ENCODE measurements at places on chromosomes 5 and 9.

- no peak for DNase-seq
Observed at GRCh38 chr5:9588254-9588653, 41.9 kb downstream of the TAS2R1 start.

GRCh38 chr9:117784996-117785395 is 80.8 kb downstream of the TLR4 start:
- no peak for DNase-seq

DNA sequence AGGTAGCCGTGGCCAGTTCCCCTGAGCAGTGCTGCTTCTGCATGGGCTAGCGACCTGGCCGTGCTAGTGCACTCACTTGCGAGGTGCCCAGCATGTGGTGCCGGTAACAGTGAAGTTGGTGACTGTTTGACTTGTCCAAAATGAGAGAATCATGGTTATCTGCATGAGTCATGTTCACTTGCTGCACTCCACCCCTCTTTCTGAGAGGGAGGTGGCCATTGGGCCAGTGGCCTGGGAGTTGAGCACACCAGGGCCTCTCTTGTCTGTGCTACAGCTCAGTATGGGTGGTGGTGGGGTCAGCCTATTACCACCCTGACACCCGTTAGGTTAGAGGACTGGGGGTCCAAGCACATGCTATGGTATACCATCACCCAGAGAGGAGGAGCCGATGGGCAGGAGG is 55.4 kb upstream of the GARNL3 start:
- no peak for DNase-seq

- DNase-seq, result no peak
Observed at GRCh38 chr5:172622091-172623046, 18.7 kb upstream of the NEURL1B start.

DNA sequence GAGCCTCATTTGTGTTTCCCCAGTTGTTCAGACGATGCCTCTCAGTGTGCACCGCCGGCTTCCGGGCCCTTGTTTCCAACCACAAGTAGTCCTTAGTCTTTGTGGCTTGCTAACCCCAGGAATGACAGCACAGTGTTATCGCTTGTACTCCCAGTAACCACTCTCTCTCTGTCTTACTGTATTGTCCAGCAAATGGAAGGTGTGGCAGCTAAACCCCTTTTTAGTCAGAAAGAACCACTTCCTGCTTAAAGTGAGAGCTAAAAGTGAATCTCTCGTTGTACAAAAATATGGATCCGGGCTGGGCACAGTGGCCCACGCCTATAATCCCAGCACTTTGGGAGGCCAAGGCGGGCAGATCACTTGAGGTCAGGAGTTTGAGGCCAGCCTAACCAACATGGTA is 61.3 kb downstream of the ENC1 start:
- DNase-seq, result peak; percentile 3

GRCh38 chr5:57862942-57863341 is 380.3 kb upstream of the ACTBL2 start:
- no peak for DNase-seq

DNA sequence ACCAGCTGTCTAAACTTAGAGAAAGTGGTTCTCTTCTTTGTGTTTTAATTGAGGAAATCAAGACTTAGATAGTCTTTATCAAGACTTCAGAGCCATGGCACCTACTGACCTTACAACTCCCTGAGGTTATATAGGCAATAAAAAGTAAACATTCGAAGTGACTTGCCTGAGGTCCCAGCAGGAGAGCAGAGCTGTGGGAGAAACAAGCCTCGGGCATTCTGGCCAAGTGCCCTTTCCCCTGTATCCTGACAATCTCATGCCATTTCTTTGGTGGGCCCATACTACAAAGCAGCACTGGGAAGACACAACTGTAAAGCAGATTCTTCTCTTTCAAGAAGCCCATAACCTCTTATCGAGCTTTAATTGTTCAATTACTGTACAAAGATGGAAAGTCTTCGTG is 23.1 kb downstream of the FREM1 start:
- DNase-seq, result no peak

- no peak for DNase-seq
Observed at GRCh38 chr5:54732108-54732507, 214.5 kb downstream of the SNX18 start.

DNA sequence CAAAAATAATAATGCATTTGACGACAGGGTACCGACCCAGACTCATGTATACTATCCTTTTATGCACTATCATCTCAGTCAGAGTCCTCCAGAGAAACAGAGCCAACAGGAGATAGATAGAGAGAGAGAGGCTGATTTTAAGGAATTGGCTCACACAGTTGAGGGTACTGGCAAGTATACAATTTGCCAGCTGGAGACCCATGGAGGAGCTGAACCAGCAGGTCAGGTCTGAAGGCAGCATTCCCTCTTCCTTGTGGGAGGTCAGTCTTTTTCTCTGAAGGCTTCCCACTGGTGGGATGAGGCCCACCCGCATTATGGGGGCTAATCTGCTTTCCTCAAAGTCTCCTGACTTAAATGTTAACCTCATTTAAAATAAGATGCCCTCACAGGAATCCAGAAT is 17.3 kb upstream of the MED10 start:
- DNase-seq, result no peak

- DNase-seq, result no peak
Observed at GRCh38 chr5:89337-90286, 2.4 kb upstream of the PLEKHG4B start.

DNA sequence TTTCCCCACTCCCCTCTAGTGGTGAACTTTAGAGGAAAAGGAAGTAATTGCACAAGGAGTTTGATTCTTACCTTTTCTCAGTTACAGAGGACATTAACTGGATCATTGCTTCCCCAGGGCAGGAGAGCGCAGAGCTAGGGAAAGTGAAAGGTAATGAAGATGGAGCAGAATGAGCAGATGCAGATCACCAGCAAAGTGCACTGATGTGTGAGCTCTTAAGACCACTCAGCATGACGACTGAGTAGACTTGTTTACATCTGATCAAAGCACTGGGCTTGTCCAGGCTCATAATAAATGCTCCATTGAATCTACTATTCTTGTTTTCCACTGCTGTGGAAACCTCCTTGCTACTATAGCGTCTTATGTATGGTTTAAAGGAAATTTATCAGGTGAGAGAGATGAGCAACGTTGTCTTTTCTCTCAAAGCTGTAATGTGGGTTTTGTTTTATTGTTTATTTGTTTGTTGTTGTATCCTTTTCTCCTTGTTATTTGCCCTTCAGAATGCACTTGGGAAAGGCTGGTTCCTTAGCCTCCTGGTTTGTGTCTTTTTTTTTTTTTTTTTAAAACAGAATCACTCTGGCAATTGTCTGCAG is 25.3 kb downstream of the SLC22A5 start:
- no peak for DNase-seq

DNA sequence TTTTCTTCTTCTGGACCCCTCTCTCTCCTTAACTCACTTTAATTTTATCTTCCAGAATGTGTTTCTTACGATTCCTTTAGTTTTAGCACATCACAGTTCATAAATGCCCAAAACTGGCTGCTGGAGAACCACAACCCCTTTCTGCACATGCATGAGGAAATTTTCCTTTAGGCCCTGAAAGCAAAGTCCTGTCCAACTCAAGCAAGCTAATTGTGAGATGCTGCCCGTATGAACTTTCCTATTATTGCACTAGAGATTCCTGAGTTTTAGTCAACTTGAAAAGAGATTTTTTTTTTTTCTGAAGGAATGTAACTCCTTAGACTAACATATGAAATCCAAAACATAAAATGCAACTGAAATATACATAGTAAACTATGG is 52.1 kb upstream of the DAB2 start:
- no peak for DNase-seq

- DNase-seq, result no peak
Observed at GRCh38 chr5:133665571-133665970, 53.2 kb upstream of the FSTL4 start.

DNA sequence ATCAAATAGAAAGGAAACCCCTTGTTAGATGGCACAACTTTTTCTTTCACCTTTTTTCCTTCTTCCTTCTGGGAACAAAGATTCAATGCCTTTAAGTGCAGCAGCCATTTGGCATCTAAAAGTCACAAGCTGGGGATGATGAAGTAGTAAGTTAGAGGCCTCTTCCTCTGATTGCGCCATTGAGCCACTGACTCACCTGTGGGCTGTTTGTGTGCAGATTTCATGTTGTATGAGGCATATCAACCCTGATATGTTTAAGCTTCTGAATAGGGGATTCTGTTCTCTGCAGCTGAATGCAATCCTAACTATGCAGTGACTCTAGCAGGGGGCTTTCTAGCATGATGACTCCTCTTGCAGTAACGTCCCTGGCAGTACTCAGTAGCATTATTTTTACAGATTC is 599.9 kb downstream of the CSNK1G3 start:
- no peak for DNase-seq

DNA sequence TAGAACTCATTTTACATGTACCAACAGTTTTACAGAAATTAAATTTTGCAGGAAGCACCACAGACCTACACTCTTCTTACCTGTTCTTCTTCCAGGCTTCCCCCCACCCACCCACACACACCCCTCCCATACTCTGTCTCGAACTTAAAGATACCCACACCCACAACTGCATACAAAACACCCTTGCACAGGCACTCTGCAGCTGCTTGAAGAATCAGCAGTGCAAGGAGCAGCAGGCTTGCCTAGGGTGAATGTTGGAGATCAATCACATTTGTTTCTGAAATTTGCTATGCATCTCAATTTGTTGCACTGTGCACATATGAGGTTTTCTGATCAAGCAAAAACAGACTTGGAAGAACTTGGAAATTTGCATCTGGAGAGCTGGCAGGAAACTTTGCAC is 77.5 kb upstream of the TGFBR1 start:
- no peak for DNase-seq

- DNase-seq, result no peak
Observed at GRCh38 chr9:99430301-99430700, 208.2 kb downstream of the SEC61B start.

DNA sequence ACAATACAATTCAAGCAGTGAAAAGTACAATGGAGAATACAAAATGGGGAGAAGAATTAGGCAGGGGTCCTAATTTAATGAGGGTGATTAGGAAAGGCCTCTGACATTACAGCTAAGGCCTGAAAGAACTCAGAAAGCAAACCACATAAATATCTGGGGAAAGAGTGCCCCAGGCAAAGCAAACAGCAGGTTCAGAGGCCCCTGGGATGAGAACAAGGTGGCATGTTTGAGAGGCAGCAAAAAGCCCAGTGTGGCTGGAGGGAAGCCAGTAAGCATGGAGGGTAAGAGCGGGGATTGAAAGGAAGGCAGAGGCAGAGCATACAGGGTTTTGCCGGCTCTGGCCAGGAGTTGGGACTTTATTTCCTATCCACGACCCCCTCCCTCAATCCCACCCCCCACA is 33.4 kb upstream of the VDAC1 start:
- DNase-seq, result no peak

DNA sequence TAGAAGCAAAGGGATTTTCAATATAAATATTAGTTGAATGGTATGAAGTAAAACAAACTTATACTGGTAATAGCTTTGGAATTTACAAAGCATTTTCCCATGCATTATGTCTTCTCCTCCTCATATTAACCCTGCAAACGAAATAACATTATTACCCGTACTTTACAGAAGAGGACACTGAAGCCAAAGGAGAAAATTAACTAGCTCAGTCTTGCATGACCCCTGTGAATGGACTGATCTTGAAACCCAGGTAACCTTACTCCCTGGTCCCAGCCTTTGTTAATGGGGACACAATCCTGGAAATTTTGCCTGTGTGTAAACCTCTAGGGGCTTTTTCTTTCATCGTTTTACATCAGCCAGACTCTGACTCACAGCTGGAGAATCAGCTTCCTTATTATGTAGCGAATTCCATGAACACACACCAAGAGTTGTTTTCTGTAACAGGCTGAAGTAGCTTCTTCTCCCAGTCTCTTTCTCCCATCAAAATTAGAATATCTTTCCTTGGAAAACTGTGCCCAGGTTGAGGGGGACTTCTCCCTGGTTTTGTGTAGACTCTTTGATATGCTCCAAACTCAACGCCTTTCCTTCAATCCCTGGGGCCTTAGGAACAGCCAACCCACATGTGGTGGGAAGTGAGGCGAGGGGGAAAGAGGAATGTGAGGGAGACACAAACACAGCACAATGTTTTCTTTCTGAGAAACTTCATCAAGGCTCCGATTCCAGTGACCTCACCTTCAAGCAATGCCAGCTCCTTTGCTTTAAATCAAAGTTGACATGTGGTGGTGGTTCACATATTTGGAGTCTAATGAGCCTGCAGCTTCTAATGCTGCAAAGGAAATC is 480.9 kb upstream of the PAPPA start:
- no peak for DNase-seq

GRCh38 chr5:6766604-6767093 is 53.4 kb downstream of the TENT4A start:
- no peak for DNase-seq

- no peak for DNase-seq
Observed at GRCh38 chr9:15077946-15078729, 167.9 kb upstream of the FREM1 start.

GRCh38 chr5:171688696-171689495 is 96.7 kb upstream of the SMIM23 start:
- DNase-seq, result no peak

GRCh38 chr9:111649016-111649415 is 12.4 kb upstream of the GNG10 start:
- no peak for DNase-seq

DNA sequence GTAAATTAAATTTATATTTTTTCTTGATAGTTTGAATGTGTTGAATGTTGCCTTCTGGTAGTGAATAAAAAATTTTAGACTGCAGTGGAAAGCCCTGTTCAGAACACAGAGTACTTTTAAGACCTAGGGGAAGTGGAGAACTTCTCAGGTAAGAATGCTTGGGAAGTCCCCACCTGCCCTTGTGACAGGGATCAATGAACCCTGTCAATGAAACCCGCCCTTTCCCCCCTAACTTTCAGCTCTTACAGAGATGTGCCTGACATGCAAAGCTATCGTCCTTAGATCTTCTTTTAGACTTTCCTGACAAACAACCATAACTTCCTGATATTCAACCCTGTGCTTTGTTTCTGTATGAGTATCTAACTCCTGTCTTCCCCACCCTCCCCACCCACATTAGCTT is 562.7 kb downstream of the TLE4 start:
- DNase-seq, result no peak

DNA sequence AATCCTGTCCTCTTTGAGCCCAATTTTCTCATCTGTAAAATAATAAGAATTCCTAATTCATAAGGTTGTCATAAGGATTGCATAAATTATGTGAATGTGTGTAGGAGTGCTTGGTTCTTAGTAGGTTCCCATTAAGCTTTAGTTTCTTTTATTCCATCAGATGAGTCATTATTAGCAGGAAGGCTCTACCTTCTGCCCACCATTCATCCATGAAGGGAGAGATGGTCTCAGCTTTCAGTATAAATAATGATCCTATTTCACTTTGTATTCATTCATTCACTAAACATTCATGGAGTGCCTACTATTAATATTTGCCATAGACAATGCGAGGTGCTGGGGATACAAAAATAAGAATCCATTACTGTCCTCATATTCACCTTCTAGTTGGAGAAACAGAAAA is 3.0 kb downstream of the CMYA5 start:
- no peak for DNase-seq

- no peak for DNase-seq
Observed at GRCh38 chr9:76451234-76451633, 7.7 kb upstream of the GCNT1 start.

Data from activated naive CD8-positive, alpha-beta T cell treated with anti-CD3 and anti-CD28 coated beads, Interleukin-2, amount 50 U/mL, for 16 hours (primary cell).